ENCODE measurements at places on chromosomes 6 and 20.

- DNase-seq = no peak
Observed at GRCh38 chr20:38700141-38700540, 24.1 kb upstream of the SLC32A1 start.

- DNase-seq = no peak
Observed at GRCh38 chr6:439641-440167, 48.2 kb downstream of the IRF4 start.

DNA sequence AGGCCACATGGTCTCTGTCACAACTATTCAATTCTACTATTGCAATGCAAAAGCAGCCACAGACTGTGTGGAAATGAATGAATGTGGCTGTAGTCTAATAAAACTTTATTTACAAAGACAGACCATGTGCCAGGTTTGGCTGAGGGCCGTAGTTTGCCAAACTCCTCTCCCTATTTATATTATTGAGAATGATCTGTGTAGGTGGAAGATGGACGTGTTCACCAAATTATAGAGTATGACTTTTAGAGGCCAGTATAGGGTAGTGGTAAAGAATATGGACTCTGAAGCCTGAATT lies 125.7 kb upstream of the MYLIP start:
- DNase-seq = no peak

DNA sequence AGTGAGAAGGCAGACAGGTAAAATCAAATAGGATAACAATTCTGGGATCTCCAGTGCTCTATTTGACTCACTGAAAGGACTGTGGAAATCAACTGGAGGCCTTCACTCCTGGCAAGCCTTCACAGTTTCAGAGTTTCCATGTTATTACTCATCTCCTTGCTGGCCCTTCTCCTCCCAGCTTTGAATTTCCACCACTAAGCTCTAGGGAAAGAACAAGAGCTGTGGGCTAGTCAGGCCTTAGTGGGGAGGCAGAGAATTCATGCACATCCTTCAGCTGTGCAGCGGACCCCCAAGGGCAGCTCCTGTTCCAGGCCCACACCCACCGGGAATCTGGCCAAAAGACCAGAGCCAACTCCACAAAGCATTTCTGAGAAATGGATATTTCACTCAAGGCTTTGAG lies 26.0 kb downstream of the MYLIP start:
- no peak for DNase-seq

DNA sequence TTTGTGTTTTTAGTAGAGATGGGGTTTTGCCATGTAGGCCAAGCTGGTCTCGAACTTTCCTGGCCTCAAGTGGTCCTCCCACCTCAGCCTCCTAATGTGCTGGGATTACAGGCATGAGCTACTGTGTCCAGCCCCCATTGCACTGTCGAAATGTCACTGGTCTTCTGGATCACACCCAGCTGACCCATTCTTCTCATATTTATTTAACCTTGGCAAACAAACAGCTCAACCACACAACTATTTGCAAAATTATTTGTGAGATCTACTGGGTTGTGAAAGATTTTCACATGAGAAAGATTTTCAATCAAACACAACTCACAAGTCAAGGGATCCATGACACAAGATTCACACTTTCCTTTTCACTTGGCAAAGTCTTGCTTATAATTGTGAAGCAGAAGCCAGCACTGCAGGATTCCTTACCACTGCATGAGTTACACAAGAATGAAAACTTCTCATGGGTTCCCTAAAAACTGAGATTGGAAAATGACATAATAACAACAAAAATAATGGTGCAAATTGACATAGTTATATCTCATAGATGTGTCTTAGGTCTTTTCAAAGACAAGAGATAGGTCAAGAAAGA lies 2.0 kb upstream of the CST9L start:
- DNase-seq = no peak

GRCh38 chr6:11712760-11713159 lies 65.8 kb downstream of the ADTRP start:
- no peak for DNase-seq

- DNase-seq = no peak
Observed at GRCh38 chr6:148509800-148510581, 167.4 kb downstream of the SASH1 start.

DNA sequence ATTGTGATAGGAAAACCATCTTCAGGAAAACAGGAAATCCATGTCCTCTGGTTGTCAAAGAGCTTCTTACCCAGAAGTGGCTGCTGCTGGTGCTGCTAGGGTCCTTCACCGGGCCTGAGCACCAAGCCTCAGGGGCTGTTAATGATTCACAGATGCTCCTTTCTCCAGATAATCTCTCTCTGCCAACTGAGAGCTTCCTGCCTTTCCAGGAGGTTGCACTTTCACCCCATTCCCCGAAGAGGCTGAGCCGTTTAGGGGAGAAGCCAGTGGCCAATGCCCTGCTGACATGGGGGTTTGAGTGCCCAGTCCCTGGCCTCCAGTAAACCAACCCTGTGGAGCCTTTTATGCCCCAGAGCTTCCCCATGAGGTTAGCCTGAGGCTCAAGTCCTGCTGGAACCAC lies 122.4 kb downstream of the CBLN4 start:
- DNase-seq = no peak

- DNase-seq = no peak
Observed at GRCh38 chr6:55998576-55998975, 123.2 kb upstream of the BMP5 start.

DNA sequence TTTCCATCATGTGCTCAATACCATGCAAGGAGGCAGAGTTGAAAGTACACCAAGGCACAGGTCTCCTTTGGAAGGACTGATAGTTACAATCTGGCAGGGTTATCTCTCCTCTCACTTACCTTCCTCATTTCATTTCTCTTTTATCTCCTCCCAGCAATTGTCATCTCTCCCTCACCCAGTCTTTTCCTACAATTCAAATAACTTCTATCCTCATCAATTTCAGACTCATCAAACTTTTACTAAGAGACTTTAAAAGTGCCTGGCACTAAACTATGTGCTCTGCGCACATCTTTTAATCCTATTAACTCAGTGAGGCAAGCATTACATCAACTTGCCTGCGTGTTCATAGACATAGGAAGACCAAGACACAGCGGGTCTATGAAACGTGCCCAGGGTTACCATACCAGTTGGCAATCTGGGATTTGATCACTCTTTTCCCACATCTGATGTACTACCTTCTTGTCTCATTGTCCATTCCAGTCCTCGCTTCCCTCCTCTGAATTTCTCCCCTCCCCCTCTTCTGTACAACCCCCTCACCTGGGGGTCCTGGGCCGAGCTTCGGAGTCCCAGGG lies 1.2 kb downstream of the VARS1 start:
- DNase-seq = no peak

- no peak for DNase-seq
Observed at GRCh38 chr6:161507375-161507774, 233.5 kb upstream of the AGPAT4 start.

Data from progenitor cell of endocrine pancreas (in vitro differentiated cells).